Right renal cortex interstitium (tissue), 3 donors: ENCODE measurements at places on chromosomes 7 and 10. TPM values are rescaled to one million over a fixed set of nuclear protein-coding genes. Genes with fewer than 3 reads are reported as not detected.

DNA sequence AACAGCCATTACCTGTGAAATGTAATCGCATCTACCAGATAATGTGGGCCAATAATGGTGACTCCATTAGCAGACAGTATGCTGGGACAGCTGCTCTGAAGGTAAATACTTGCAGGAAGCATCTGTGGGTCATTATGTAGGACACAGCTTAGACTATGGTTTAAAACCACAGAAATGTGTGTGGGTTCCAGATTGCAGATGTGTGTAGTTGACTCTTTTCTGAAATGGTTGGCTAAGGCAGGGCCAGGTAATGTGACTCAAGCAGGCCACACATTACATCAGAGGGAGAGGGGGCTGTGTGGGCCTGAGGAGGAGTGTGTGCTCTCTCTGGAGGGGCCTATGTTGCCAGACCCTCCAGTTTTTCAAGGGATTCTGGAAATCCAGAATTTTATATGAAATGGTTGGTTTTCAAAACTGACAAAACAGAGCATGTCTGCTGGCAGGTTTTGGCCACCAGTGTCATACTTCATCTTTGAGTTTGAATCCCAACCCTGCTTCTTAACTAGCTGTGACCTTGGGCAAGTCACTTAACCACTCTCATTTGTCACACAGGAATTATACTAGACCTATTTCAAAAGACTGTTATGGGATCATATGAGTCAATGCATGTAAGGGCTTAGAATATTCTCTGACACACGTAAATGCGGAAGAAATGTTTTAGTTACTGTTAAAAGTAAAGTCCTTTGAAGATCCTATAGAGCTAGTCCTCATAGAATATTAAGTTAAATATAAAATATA, 64.5 kb downstream of the MCMBP start:
- no peak for DNase-seq

- no peak for DNase-seq
These were observed 712 bp downstream of the ITPRIP start for GRCh38 chr10:104337521-104337984.

DNA sequence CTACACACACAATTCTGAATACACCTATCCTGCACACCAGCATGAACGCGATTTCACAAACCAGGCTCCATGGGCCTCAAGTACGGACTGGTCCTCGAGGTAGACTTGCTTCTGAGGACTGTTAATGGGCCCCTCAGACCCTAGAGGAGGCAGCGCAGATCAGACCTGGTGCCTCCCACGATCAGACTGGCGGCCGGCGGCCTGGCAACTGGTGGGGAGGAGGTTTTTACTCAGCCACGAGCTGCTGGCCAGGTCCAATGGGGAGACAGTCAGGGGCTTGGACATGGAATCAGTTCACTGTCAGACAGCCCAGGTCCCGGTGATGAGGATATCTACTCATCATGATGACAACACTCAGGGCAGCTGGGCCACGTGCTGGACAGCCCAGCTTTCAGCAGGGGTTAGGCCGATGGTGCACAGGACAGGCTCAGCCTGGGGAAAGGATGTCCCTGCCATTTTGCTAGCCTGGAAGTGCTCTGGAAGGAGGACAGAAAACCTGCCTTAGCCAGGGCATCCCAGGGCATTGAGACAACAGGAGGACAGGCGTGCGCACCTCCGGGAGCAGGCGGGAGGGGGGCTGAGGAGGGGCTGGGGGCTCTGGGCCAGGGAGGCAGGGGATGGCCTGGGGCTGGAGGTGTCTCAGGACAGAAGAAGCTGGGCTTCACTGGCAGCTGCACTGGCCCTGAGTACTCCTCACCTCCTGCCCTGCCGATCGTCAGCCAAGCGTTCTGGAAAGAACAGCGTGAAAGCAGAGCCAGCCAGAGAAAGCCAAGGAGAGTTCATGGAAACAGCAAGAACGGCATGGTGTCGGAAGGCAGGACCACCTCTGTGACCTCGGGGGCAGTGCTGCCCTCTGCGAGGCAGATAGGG, 48.0 kb upstream of the RASGEF1A start:
- no peak for DNase-seq

- no peak for DNase-seq
These were observed 39.9 kb upstream of the AGK start for GRCh38 chr7:141511316-141511675.

GRCh38 chr7:82839063-82839462, 323.6 kb downstream of the PCLO start:
- DNase-seq = no peak

The FKBP6 gene
- polyA plus RNA-seq = 0.26 TPM

GRCh38 chr10:129758207-129759021, 205.7 kb downstream of the EBF3 start:
- no peak for DNase-seq
